Aorta (tissue), 5 donors: ENCODE measurements at places on chromosomes 12 and 14. TPM values are rescaled to one million over a fixed set of nuclear protein-coding genes. Genes with fewer than 3 reads are reported as not detected.
A peak's percentile ranks its signal among the peaks of the same experiment; 100 is the strongest.

RAD9B gene
- 2.2 TPM for total RNA-seq

BBOF1 gene
- 4.6 TPM for total RNA-seq

NGB gene
- total RNA-seq = not detected

NEUROD4 gene
- not detected for total RNA-seq

SLC17A8 gene
- not detected for total RNA-seq

SIVA1 gene
- total RNA-seq = 74.3 TPM

ERC1 gene
- total RNA-seq = 81.1 TPM

BDKRB2 gene
- total RNA-seq = 5.2 TPM

SAMD15 gene
- total RNA-seq = 0.71 TPM

CRY1 gene
- 40.6 TPM for total RNA-seq

PABPN1 gene
- 139 TPM for total RNA-seq

DNA sequence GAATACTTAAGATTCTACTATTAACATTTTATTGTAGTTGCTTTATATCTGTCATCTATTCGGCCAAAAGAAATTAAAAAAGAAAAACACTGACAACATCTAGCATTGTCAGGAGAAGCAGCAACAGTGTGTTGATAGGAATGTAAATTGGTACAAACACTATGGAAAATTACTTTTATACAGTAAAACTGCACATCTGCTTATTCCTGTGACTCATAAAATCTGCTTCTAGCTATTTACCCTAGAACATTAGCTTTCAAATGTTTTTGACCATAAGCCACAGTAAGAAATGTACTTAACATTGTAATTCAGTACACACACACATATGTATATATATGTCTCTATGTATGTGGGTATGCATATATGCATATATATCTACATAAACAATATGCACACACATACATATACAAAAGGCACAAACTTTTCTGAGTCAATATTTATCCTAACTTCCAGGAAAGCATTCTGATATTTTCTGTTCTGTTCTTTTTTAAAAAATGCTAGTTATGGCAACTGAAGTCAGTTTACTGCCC is 278.9 kb upstream of the GARIN2 start:
- DNase-seq = no peak
- no peaks in the 10 kb centered on the region for H3K36me3 ChIP-seq
- H3K4me1 ChIP-seq = no peaks in the 10 kb centered on the region
- H3K27me3 ChIP-seq = no peaks in the 10 kb centered on the region
- no peak overlapping the region for H3K4me3 ChIP-seq
- H3K27ac ChIP-seq = no peak overlapping the region

DNA sequence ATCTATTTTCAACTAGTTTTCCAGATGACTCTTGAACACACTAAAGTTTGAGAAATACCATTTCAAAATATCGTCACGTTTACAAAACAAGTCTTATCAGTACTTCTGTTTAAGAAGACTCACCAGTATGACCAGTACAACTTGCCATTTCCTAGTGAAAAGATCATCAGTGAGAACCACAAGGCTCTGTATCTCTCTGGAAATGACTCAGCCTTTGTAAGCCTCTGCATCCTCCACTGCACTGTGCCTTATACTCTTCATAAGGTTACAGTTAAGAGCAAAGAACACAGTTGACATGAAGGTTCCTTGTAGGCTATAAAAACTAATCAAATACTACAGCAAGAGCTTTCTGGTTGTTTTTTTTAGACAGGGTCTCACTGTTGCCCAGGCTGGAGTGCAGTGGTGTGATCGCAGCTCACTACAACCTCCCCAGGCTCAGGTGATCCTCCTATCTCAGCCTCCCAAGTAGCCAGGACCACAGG is 5.7 kb upstream of the VTI1B start:
- H3K4me3 ChIP-seq = no peak overlapping the region
- H3K27ac ChIP-seq = no peak overlapping the region
- H3K27me3 ChIP-seq = no peaks in the 10 kb centered on the region
- peaks cover 3% of the 10 kb centered on the region for H3K36me3 ChIP-seq

GRCh38 chr12:132046561-132046960 is 96.8 kb downstream of the EP400 start:
- H3K4me3 ChIP-seq = no peak overlapping the region
- no peak overlapping the region for H3K27ac ChIP-seq
- H3K4me1 ChIP-seq = no peaks in the 10 kb centered on the region
- no peaks in the 10 kb centered on the region for H3K36me3 ChIP-seq

GRCh38 chr12:18799561-18799960 is 61.6 kb downstream of the CAPZA3 start:
- H3K4me1 ChIP-seq = no peaks in the 10 kb centered on the region
- H3K36me3 ChIP-seq = no peaks in the 10 kb centered on the region
- no peak overlapping the region for H3K27ac ChIP-seq

- H3K36me3 ChIP-seq = no peaks in the 10 kb centered on the region
- DNase-seq = no peak
- H3K27me3 ChIP-seq = no peaks in the 10 kb centered on the region
These were observed 121.2 kb downstream of the MIPOL1 start for GRCh38 chr14:37318938-37319337.

GRCh38 chr12:120534203-120534702 is at the start of gene RNF10:
RNF10 (plus strand) TSS chr12:120534356; CDS start chr12:120534812, 456 bp downstream.
- no peaks in the 10 kb centered on the region for H3K27me3 ChIP-seq
- no peaks in the 10 kb centered on the region for H3K36me3 ChIP-seq
- peaks cover 18% of the 10 kb centered on the region for H3K4me1 ChIP-seq
- H3K27ac ChIP-seq = peak within 1 kb of the TSS; percentile 90
- DNase-seq = peak; percentile 77

DNA sequence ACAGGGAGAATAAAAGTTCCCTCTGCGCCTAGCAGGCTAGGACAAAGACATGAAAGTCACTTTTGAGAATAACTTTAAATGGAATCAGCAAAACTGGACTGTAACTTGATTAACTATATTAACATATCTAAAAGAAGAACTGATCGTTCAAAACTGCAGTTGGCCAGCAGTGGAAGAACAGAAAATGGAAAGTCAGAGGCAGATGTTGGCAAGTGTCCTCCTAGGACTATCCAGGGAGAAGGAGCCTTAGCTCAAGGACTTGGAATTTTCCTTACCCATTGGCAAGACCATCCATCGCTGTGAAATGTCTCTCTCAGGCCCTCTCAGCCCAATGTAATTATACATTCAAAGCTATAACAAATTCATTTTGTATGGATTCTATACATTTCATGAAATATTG is 419.7 kb downstream of the ATP23 start:
- no peak overlapping the region for H3K27ac ChIP-seq
- DNase-seq = no peak
- no peaks in the 10 kb centered on the region for H3K4me1 ChIP-seq
- H3K4me3 ChIP-seq = no peak overlapping the region
- H3K27me3 ChIP-seq = no peaks in the 10 kb centered on the region
- no peaks in the 10 kb centered on the region for H3K36me3 ChIP-seq

DNA sequence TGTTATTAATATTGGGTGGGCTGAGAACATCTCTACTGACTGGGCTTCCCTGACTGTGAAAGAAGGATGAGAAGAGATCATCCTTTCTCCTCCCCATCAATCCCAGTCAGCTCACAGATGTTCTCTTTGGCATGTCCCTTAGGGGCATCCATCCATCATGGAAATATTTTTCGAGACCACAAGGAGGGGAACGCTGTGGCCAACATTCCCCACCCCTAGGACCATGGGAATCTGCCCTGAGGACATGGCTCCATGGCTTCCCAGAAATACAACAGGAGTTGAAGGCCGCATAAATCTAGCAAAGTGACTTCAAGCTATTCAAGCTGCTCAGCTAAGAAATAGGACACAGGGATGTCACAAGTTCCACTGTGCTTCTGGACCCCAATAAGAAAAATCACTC is 456.8 kb downstream of the MED13L start:
- H3K27me3 ChIP-seq = no peaks in the 10 kb centered on the region
- no peaks in the 10 kb centered on the region for H3K36me3 ChIP-seq
- no peaks in the 10 kb centered on the region for H3K4me1 ChIP-seq

DNA sequence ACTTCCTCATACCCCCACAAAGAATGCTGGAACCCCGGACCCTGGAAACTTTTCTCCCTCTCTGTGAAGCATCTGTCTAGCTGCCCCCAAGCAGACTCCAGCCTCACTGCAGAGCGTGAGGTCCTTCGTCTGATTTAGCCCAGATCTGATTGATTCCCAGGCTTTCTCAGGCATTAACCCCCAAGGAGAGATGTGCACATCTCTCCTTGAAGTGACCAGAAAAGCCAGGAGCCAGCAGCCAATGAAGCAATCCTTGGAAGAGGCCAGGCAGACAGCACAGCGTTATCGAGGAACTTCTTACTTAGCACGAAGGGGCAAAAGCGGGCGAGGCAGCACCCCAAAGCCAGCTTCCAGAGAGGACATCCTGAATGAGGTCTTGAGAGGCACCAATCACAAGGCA is 100.7 kb downstream of the ZFP36L1 start:
- no peak for DNase-seq
- no peak overlapping the region for H3K4me3 ChIP-seq
- H3K4me1 ChIP-seq = no peaks in the 10 kb centered on the region
- no peaks in the 10 kb centered on the region for H3K27me3 ChIP-seq

DNA sequence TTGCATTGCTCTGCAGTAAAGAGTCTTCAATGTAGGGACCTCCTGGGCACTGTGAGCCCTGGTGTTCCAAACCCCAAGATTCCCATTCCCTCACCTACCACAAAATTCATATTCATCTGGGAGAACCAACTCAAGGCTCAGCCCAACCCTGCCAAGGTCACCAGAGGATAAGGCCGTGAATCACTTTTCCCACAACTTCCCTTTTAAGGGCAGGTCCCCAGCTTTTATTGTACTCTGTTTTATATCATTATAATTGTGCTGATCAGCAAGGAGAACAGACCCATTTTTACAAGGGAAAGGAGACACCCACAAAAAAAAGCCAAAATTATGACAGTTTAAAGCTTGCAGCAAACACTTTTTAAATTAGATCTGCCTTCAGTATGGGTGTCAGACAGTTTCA is 363.0 kb upstream of the FKBP4 start:
- no peak overlapping the region for H3K27ac ChIP-seq
- H3K27me3 ChIP-seq = no peaks in the 10 kb centered on the region
- H3K36me3 ChIP-seq = no peaks in the 10 kb centered on the region
- no peak overlapping the region for H3K4me3 ChIP-seq
- no peak for DNase-seq
- H3K4me1 ChIP-seq = peaks cover 4% of the 10 kb centered on the region

- H3K4me3 ChIP-seq = no peak overlapping the region
- no peak for DNase-seq
- H3K27ac ChIP-seq = no peak overlapping the region
These were observed 17.8 kb downstream of the EEA1 start for GRCh38 chr12:92911339-92911738.

DNA sequence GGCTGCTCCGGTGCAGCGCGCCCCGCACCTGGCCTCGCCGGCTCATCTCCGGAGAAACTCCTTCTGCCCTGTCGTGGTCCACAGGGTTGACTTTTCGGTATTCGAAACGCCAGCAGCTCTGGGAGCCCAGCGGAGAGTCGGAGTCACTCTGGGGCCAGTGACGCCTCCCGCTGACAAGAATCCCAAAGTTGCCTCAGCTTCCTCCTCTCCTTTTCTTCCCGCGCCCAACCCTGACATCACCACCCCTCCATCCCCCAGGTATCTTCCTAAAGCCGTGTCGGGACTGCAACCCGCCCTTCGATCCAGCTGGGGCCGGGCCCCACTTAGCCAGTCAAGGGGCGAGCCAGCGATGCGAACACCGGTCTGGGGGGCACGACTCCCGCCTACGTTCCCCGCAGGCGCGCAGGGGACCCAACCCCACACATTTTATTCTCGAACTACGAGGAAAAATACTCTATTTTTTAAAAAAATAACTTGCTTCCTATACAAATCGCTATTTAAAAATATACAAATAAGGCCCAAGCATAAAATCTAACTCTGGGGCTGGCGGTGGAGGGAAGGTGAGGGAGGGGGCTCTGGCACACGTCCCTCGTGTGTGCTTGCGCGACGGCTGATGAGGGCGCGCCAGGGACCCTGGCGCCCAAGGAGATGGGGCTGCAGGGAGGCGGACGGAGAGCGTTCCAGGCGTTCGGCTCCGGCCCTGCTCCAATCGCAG is 2.1 kb downstream of the NKX2-8 start:
- peak overlapping the region; percentile 37 for H3K4me3 ChIP-seq
- no peak for DNase-seq

DNA sequence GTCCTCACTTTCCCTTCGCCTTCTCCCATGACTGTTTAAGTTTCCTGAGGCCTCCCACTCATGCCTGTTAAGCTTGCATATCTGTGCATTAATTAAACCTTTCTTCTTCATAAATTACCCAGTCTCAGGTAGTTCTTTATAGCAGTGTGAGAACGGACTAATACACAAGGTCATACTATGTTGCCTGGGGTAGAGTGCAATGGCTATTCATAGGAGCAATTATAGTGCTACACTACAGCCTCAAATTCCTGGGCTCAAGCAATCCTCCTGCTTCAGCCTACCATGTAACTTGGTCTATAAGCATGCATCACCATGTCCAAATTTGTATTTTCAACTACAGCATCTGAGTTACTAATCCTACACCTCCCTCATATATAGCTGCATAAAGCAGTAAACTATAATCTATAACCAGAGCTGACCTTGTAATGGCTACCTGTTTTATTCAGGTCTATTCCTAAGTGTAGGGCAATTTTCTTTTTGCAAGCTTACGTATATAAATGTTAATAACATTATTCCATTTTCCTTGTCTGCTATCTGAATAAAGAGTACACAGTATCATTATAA is 18.9 kb downstream of the HEATR5A start:
- peaks cover 1% of the 10 kb centered on the region for H3K4me1 ChIP-seq
- H3K27me3 ChIP-seq = no peaks in the 10 kb centered on the region
- DNase-seq = no peak
- no peak overlapping the region for H3K27ac ChIP-seq

DNA sequence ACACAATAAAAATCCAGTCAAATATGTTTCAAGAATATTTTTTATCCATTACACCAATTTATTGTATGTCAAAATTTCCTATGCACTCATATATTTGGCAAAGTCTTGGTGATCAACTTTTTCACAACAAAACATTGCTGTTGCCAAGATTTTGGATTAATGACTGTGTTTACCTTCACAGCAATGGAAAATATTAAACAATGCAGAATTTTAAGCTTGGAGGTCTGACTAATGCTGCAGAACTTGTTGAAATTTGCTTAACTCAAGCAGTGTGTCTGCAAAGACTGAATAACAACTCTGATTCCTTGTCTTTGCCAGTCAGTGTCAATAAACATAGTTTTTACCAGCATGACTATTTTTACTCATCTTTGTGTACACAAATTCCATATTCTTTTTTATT is 336.4 kb downstream of the CCER1 start:
- no peaks in the 10 kb centered on the region for H3K27me3 ChIP-seq
- H3K27ac ChIP-seq = no peak overlapping the region
- DNase-seq = no peak
- H3K4me1 ChIP-seq = no peaks in the 10 kb centered on the region
- no peak overlapping the region for H3K4me3 ChIP-seq

- DNase-seq = no peak
- H3K36me3 ChIP-seq = no peaks in the 10 kb centered on the region
- peaks cover 2% of the 10 kb centered on the region for H3K4me1 ChIP-seq
- H3K27ac ChIP-seq = peak overlapping the region; percentile 54
- no peaks in the 10 kb centered on the region for H3K27me3 ChIP-seq
These were observed 186.6 kb downstream of the CACNA1C start for GRCh38 chr12:2239381-2239871.

DNA sequence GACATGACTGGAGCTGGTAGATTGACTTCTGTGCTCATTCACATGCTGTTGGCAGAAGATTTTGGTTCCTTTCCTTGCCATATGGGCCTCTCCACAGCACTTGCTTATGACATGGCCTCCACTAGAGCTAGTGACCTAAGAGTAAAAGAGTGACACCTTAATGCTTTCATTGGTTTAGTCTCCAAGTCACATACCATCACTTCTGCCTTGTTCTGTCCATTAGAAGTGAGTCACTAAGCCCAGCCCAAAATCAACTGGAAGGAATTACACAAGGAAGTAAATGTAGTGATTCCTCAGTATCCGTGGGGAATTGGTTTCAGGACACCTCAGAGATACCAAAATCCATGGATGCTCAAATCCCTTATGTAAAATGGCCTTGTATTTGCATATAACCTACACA is 81.3 kb downstream of the PPHLN1 start:
- H3K36me3 ChIP-seq = no peaks in the 10 kb centered on the region
- H3K4me3 ChIP-seq = no peak overlapping the region
- no peak overlapping the region for H3K27ac ChIP-seq
- no peak for DNase-seq
